ENCODE measurements at places on chromosomes 12 and 14.

DNA sequence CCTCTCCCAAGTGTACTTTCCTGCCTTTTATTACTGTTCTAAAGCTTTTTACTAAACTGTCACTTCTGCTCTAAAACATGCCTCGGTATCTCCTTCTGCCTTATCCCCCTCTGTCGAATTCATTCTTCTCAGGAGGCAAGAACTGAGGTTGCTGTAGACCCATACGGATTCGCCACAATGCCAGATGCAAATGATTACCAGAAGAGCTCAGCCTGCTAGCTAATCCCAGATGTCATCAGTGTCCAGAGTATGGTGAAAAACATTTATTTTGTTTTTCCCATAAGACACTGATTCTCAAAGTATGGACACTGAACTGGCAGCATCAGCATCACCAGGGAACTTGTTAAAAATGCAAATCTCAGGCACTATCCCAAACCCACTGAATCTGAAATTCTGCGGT lies 359.3 kb downstream of the TMTC2 start:
- no peak for DNase-seq

DNA sequence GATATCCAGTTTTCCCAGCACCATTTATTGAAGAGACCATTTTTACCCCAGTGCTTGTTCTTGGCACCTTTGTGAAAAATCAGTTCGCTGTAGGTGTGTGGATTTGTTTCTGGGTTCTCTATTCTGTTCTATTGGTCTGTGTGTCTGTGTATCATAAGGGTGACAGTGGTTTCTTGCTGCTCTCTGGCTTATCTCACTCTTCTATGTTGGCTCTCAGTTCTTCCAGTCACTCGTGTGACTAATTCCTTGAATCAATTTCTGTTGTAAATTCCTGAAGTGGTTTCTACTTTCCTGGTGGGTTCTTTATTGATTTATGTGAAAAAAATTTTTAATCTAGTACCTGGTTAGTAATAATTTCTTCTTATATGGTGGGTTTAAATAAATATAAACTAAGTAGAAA lies 58.3 kb downstream of the OTOGL start:
- no peak for DNase-seq

DNA sequence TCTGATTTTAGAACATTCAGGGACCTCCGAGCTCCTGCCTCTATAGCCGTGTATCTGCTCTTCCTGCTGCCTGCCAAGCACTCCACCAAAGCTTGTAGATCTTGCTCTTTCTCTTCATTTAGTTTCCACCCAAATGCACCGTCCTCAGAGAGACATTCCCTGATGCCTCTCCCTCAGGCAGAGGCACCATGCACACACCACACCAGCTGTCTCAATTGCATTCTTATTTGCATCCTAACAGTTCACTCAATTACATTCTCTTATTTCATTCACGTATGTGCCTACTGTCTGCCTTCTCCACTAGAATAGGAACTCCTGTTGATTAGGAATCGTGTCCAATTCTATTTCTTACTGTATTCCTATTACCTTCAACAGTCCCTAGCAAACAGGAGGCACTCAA lies 845.4 kb upstream of the TMEM132C start:
- DNase-seq: no peak

- DNase-seq: no peak
These were observed 51.9 kb downstream of the CCDC91 start for GRCh38 chr12:28242129-28242495.

DNA sequence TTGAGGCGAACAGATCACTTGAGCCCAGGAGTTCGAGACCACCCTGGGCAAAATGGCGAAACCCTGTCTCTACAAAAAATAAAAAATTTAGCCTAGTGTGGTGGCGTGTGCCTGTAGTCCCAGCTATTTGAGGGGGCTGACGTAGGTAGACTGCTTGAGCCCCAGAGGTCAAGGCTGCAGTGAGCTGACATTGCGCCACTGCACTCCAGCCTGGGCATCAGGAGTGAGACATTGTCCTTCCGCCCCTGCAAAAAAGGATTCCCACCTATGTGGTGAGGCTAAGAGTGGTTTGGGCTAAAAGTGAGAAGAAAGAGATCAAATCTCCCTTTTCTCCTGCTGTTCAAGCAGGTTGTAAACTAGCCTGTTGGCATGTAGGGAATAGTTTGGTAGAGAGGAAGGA lies 5.0 kb upstream of the KTN1 start:
- no peak for DNase-seq

DNA sequence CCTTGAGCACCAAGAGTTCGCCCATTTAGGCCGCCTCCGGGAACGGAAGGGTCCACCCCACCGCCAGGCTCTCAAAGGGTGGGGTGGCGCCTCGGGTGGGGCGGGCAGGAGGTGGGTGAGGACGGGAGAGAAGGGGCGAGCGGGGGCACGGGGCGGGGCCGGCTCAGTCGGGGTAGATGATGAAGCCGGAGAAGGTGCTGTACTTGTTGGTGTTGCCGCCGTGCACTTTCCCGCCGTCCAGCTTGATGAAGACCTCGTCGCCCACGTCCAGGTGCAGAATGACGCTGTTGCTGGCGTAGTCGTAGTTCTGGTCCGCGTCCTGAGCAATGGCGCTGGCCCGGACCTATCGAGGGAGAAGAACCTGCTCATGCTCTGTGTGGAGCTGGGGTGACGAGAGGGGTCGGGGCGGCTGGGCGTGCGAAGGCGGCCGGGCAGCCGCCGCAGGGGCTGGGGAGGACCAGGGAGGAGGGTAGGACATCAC lies 4.1 kb downstream of the C1QL4 start:
- DNase-seq: peak; percentile 49

DNA sequence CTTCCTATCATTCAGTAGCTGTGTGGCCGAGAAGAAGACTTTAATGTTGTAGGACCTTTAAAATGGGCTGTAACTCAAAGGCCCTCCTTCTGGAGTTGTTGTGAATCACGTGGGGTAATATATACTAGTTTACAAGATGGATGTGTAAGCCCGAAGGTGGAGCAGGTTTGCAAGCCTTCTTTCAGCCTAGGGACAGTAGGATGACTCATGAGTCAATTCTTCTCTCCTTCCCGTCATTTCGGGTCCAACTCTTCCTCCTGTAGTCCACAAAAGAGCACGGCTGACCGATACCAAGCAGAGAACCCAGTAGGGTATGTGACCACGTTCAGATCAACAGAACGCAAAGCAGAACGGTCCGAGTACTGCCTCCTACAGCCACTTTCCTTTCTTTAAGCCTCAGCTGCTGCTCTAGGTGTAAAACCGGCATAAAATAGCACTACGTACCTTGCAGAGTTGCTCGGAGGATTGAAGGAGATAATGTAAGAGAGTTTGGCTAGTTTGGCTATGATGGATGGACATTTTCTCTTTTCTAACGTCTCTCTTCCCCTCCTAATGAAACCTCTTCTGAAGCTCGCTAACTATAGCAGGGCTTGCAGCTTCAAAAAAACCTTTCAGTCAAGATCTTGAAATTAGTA lies 1.3 kb upstream of the RASSF3 start:
- DNase-seq: peak; percentile 64

DNA sequence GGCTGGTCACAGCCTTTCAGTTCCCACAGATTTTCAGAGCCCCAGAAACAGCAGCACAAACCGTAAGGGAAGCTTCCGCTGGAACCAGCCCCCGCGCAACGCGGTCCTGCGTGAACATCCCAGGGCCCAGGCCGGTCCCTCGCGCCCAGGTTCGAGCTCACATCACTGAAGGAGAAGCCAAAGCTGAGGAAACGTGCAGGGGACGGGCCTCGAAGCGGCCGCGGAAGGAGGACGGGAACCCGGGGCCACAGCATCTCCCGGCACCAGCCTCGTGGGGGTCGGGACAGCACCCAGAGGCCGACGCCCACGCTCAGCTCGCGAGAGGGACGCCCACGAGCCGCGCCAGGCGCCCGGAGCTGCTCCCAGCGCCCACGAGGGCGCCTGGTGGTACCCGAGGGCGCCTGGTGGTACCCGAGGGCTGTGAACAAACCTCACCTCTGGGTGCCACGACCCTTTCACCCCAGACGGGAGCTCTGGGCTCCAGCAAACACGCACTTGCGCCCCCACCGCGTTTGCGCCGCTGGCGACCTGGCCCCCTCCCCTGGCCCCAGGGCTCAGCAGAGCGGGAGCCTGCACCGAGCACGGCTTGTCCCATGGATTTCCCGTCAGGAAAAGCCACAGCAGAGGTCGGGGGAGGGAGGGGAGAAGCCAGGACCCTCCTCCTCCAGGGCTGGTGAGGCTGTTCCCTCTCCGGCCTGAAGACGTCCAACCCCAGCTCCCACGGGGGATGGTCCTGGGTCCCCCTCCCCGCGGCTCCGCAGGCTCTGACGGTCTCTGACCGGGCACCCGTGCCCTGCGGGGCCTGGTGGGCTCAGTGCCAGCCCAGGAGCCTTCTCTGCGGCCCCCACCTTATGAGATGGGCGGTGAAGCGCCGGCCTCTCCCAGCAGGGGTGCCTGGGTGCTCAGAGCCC lies 6.9 kb downstream of the LRCOL1 start:
- DNase-seq: no peak

GRCh38 chr14:68994056-68994455 lies 15.0 kb upstream of the ACTN1 start:
- no peak for DNase-seq

GRCh38 chr12:114406316-114406983 lies 506 bp upstream of the TBX5 start:
- peak; percentile 33 for DNase-seq

DNA sequence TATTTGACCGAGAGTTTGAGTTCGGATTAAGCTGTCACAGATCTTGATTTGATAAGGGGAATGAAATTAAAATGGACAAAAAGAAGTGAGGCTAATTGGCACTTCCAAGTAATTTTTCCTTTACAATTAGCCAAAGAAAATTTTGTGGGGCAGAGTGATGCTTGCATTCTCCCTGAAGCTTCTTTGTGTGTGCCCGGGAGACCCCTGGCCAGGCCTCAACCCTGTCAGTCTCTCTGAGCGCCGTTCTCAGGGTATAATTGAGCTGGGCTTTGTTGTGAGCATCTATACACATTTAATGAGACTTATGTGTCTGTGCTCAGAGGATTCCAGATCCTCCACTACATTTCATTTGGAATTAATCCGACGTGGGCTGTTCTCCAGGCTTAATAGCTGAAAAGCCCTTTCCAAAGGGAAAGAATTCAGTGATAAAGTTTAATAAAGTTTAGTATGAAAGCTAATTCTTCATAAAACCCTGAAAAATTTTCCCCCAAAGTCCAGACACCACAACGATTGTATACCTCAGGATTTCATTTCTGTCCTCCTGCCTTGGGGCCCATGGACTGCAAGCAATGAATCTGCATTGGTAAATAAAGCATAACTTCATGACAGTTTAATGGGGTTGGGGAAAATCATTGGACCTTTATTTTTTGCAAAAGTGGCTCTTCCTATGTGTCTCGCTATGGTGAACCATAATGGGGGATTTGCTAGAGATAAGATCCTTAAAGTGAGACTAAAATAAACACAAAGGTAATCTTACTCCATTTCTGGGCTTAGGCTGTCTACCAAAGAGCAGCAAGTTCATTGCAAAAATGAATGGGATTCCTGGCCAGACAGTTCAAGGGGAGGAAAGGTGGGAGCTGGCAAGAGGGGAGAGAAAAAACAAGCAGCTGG lies 292.6 kb downstream of the C12orf75 start:
- no peak for DNase-seq

DNA sequence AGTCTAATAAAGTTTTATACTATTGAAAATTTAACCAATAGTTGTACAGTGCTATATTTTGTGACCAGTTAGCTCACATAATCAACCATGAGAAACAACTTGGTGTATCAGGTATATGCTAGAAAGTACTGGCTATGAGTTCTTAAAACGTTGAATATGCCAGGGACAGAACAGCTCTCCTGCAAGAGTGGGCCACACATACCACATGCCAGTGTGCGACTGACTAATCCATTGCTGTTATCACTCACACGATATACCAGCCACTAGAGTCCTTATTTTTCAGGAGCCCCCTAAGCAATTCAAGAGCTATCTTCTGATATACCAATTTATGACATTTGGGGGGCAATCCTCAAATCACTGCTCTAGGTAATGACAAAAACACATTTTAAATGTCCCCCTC lies 9.5 kb downstream of the PKP2 start:
- no peak for DNase-seq

GRCh38 chr14:102875652-102876051 lies 46.8 kb upstream of the AMN start:
- DNase-seq: no peak

- no peak for DNase-seq
These were observed 59.7 kb downstream of the PLXNC1 start for GRCh38 chr12:94207849-94208621.

- DNase-seq: no peak
These were observed 3.3 kb downstream of the C12orf56 start for GRCh38 chr12:64387197-64387816.

DNA sequence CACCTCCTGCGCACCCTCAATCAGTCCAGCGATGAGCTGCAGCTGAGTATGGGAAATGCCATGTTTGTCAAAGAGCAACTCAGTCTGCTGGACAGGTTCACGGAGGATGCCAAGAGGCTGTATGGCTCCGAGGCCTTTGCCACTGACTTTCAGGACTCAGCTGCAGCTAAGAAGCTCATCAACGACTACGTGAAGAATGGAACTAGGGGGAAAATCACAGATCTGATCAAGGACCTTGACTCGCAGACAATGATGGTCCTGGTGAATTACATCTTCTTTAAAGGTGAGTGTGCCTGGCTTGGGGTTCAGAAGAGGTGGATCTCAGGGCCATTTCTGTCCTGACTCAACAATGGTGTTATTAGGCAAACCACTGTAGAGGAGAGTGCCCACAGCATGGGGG lies 2.6 kb downstream of the SERPINA3 start:
- no peak for DNase-seq

DNA sequence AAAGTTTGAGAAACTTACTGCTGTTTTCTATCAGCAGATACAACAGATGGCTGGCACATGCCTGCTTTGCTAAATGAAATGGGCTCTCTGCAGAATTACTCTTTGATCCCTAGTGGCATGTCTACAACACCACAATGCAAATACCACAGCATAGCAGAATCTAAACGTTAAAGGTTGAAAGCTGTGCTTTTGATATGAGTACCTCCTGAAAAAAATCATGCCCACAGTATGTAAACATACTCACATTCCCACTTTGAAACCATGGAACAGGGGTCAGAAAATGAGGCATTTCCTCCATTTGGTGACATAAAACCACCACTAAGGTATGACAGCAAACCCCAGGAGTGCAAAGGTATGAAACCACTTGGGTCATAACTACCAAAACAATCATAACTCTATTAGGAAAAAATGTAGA lies 7.5 kb downstream of the WIF1 start:
- DNase-seq: no peak

DNA sequence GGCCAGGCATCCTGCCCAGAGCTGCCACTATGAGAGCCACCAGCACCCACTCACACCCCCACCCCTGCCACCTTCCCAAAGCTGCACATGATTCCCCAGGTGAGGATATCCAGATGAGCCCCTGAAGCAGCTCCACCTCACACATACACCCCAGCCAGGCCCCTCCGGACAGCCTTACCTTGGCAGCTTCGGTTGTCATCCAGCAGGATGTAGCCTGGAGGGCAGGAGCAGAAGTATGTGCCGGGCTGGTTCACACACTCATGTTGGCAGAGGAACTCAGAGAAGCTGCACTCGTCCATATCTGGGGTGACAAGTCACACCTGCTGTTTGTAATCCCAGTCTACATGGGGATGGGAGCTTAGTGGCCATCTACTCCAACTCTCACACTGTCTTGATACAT lies 15.4 kb upstream of the TC2N start:
- DNase-seq: no peak
